ENCODE measurements at places on chromosomes 4 and X.

GRCh38 chrX:17968367-17968766 lies 107.3 kb upstream of the RAI2 start:
- H3K27ac ChIP-seq: no peak overlapping the region
- no peak for DNase-seq
- no peaks in the 10 kb centered on the region for H3K4me1 ChIP-seq
- H3K36me3 ChIP-seq: no peaks in the 10 kb centered on the region
- no peak overlapping the region for H3K4me3 ChIP-seq
- no peaks in the 10 kb centered on the region for H3K27me3 ChIP-seq

GRCh38 chr4:62454535-62454934 lies 1254.4 kb downstream of the ADGRL3 start:
- no peak for DNase-seq
- H3K36me3 ChIP-seq: no peaks in the 10 kb centered on the region
- no peak overlapping the region for H3K4me3 ChIP-seq
- no peaks in the 10 kb centered on the region for H3K27me3 ChIP-seq
- no peak overlapping the region for H3K27ac ChIP-seq

DNA sequence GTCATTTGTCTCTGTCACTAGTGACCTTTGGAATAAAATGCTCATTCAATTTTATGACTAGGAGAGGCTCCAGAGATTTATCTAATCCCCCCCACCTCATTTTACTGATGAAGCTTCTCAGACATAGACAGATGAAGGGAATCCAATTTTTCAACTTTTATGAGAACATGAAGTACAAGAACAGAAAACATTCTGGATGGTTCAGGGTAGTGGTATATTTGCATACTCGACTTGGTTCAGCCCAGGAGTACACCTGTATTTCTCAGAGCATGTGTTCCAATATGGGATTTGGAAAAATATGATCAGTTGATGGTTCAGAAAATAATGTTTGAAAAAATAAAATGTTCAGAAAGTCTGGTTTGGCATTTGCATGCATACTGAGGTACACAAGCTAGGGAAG lies 131.4 kb upstream of the GALNT7 start:
- H3K27me3 ChIP-seq: no peaks in the 10 kb centered on the region
- H3K4me3 ChIP-seq: no peak overlapping the region
- H3K36me3 ChIP-seq: no peaks in the 10 kb centered on the region
- DNase-seq: no peak

DNA sequence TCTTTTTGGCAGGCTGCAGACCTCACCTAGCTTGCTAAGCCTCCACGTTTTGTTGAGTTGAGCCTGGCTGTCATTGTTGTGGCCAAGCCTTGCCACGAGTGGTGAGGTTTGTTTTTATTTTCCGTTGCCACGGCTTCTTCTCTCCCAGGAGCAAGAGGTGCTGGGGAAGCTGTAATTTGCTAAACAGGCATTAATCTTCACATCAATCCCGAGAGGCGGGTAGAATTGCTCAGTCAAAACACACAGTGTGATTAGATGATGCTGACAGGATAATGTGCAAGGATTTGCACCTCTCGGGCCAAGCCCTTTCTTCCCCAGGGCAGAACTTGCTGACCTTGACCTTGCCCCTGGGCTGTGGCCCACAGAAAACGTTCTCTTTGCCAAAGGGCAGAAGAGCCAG lies 72.2 kb upstream of the ATP6AP2 start:
- no peaks in the 10 kb centered on the region for H3K4me1 ChIP-seq
- no peak overlapping the region for H3K27ac ChIP-seq
- H3K4me3 ChIP-seq: no peak overlapping the region
- no peaks in the 10 kb centered on the region for H3K36me3 ChIP-seq
- no peak for DNase-seq
- H3K27me3 ChIP-seq: no peaks in the 10 kb centered on the region

DNA sequence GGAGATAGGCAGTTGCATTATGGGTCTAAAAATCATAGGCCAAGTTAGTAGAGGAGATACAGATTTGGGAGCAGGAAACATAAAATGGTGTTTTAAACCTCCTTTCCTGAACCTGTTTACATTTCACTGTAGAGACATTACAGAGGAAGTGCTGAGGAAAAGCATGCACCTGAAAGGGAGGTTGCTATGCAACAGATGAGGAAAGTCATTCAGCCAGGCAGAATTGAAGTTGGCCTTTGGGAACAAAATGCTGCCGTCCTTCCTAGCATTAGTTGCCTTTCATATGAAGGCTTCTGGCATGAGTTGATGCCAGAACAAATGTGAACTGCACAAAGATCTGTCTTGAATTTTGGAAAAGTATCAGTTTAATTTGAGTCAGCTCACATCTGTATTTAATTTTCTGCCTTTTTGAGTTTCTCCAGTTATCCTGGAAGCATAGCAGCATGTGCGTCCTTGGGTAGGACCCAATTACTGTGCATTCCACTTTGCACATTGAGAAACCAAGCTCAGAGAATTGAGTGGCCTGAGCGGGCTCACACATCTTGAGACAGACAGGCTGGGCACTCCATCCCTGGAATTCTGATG lies 38.2 kb downstream of the MAGED1 start:
- no peaks in the 10 kb centered on the region for H3K4me1 ChIP-seq
- H3K27me3 ChIP-seq: no peaks in the 10 kb centered on the region
- no peak overlapping the region for H3K4me3 ChIP-seq
- H3K36me3 ChIP-seq: no peaks in the 10 kb centered on the region
- H3K27ac ChIP-seq: no peak overlapping the region

All from upper lobe of right lung (tissue), 1 donor.